ENCODE measurements at places on chromosomes 4 and X. TPM values are rescaled to one million over a fixed set of nuclear protein-coding genes. Genes with fewer than 3 reads are reported as not detected.

Gene ARMCX4
- 8.6 TPM for total RNA-seq

DNA sequence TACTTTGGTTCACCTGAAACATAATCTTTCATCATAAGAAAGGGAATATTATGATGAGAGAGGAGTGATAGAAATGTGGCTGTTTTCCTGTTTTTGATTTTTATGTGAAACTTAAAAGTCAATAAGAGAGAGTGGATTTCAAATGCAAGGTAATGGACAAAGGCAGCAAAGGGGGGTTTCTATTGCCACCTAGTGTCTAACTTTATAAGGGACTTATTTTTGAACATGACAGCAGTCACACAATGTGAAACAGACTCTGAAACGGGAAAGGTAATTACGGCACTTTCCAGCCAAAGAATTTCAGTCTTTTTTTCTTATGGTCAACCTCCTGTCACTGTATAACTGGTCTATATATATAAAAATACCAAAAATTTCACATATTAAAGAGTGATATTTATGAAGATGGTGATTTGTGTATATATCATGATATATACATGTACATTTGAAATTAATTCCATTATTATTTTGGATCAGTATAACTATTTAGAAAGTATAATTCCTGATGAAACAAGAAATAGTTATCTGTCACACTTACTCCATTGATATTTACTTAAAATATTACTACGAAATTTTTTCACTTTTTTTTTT is 127.1 kb downstream of the FBXO8 start:
- peak; percentile 3 for DNase-seq

DNA sequence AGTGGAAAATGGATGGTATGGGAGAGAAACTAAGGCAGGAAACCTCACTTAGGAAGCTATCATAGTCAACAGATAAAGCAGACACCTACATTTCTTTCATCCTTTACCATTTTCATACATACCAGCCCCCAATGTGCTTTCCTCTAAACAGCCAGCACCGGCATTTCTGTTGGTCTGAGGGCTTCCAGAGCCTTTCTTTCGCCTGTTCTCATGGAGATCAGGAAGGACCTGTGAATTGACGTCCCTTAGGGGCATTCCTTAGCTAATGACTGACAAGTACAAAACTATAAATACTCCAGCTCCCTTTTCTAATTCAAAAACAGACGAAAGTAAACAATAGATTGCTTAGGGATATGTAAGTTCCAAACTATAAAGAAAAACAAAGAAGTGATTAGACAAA is 215.5 kb upstream of the CNKSR2 start:
- DNase-seq = no peak

DNA sequence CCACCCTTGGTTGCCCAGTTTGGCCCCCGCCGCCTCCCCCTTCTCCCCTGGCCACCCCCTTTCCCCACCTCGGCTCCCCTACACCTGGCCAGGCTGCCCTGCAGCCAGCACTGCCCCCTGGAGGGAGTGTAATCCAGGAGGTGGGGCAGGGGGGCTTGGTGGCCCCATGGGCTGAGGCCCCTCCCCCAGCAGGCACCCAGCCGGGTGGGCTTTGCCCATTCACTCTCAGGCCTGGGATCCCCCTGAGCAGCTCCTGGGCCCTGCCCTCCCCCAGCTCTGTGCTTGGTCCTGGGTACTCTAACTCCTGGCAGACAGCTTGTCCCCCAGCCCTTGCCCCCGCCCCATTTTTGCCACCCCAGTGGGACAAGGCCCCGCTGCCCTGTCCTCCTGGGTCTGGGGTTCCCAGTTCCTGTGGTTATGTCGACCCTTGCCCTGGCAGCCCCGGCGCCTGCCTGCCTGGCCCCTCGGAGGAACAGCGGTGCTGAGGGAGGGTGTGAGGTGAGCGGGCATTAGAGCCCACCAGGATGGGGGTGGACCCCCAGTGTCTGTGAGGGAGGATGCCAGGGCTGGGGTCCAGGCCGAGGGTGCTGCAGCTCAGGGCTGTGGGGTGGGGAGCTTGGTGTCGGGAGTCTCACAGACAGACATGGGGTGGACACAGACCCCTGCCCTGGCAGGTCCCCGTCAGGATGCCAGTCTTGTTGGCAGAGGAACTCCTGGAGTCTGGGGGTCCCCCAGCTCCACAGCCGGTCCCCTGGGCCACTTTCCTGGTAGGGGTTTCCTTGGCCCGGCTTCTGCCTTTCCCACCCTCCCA is 10.2 kb downstream of the NAT8L start:
- no peak for DNase-seq

- no peak for DNase-seq
These were observed 542.8 kb downstream of the GALNTL6 start for GRCh38 chr4:172356016-172356415.

DNA sequence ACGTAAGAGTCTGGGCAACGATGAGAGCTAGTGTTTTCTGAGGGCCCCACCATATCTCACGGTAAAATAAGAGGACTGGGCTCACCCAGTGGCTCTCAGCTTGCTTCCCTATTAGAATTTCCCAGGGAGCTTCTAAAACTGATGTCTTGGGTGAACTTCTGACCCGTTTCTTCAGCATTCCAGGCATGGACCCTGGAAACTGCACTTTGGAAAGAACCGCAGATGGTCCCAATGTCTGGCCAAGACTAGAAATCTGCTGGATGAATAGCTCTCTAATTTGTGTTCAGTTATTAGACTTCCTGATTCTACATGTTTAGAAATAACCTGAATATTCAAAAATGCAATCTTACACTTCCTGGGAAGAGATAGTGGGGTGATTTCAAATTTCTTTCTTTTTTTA is 127.8 kb downstream of the ANOS1 start:
- no peak for DNase-seq

DNA sequence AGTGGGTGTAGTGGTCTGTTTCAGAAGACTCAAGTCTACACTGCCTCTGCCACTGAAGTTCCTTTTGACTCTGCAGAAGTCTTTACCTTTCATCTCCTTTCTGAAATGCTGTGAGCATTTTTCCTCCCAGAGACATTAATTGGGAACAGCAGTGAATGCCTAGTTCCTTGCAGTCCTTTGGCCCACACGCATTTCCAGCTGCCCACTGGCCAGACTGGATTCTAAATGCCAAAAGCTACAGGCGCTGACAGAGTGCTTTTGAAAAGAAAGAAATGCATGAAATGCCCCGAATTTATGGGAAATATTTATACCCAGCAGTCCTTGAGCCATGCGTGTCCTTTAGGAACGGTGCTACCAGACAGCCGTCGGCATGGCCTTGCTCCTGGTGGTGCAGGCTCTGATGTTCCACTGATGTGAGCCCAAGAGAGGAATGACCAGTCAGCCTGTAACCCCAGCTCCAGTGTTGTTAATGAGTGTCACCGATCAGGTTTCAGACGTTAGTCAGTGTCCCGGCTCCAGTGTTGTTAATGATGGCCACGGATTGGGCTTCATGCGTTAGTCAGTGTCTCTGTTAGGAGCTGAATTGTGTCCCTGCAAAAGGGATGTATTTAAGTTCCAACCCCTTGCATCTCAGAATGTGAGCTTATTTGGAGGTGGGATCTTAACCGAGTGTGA is 132.6 kb downstream of the TBL1X start:
- no peak for DNase-seq

DNA sequence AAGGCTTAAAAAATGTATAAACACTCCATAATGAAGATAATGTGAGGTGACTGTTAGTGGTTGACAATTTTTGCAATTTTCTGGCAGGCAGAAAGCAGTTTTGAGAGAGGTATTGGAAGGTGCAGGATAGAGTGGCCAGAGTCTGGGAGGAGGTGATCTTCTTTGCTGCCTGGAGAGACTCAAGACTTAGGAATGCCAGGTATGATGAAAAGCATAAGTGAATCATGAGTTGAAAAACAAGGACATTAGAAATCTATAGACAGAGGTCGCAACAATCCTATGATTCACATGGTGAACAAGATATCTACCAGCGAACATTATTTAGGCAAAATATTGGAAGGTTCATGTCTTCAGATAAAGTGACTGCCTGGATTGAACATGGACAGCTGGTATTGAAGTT is 118.5 kb downstream of the CFAP299 start:
- DNase-seq = no peak

- no peak for DNase-seq
These were observed 29.2 kb downstream of the SMIM14 start for GRCh38 chr4:39609454-39609931.

- DNase-seq = no peak
These were observed 23.9 kb upstream of the MSN start for GRCh38 chrX:65643531-65644052.

- DNase-seq = no peak
These were observed 41.0 kb downstream of the CEP44 start for GRCh38 chr4:174324725-174325124.

GRCh38 chr4:73945674-73946449 is 36.0 kb downstream of the PF4 start:
- DNase-seq = no peak

GRCh38 chrX:16963216-16963615 is 16.8 kb downstream of the REPS2 start:
- no peak for DNase-seq

Measured in CD4-positive, CD25-positive, alpha-beta regulatory T cell (primary cell).